Smooth muscle cell of the pulmonary artery (primary cell): ENCODE measurements at places on chromosomes 3 and 15. TPM values are rescaled to one million over a fixed set of nuclear protein-coding genes. Genes with fewer than 3 reads are reported as not detected.

Gene DNAJC17
- 12.1 and 12.6 TPM in 2 replicates for total RNA-seq

Gene KBTBD13
- total RNA-seq: not detected in 2 replicates

Gene GOLGA8N
- 6.8 and 7.1 TPM in 2 replicates for total RNA-seq

Gene HES1
- 2.8 and 7.9 TPM in 2 replicates for total RNA-seq

Gene SAXO2
- total RNA-seq: 0.30 and 0.85 TPM in 2 replicates

Gene BNC1
- 0.91 and 21.4 TPM in 2 replicates for total RNA-seq

Gene CCDC39
- total RNA-seq: not detected in 2 replicates

Gene ZIC1
- total RNA-seq: 0.03 and 0.13 TPM in 2 replicates

Gene RHOV
- total RNA-seq: 0.07 TPM in 1 of 2 replicates, not detected in the other

Gene ZNF502
- total RNA-seq: 3.8 and 3.9 TPM in 2 replicates

Gene ANKRD63
- not detected in 2 replicates for total RNA-seq

Gene SCG5
- total RNA-seq: 15.9 and 29.6 TPM in 2 replicates
